Stomach (tissue), 19 donors: ENCODE measurements at places on chromosomes 3 and 15. TPM values are rescaled to one million over a fixed set of nuclear protein-coding genes. Genes with fewer than 3 reads are reported as not detected.

GRCh38 chr3:139561255-139561817 lies 21.8 kb upstream of the RBP1 start:
- DNase-seq = no peak

GRCh38 chr3:172701751-172702150 lies 9.1 kb downstream of the NCEH1 start:
- DNase-seq = peak; percentile 26

DNA sequence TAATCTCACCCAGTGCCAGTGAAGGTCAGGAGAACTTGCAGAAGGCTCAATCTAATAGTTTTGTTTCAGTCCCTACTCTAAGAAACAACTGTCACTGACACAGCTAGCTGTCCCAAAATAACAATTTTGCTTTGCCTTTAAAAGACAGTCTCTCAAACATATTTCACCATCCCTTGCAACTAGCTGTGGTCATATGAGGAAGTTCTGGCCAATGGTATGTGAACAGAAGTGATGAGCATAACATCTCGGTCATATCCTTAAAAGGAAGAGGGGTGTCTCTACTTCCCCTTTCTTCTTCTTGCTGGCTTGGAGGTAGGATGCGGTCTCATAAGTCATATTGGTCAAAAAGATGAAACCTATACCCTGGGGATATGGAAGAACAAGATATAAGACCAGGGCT lies 198.1 kb downstream of the NEK10 start:
- DNase-seq = no peak

IL12A gene
- not detected for polyA plus RNA-seq

GRCh38 chr15:38398134-38398533 lies 55.8 kb upstream of the FAM98B start:
- DNase-seq = no peak
